ENCODE measurements at places on chromosomes 3 and 15.

GRCh38 chr3:95923496-95924210, 890.7 kb upstream of the EPHA6 start:
- no peak for DNase-seq

- DNase-seq, result no peak
These were observed 29.3 kb downstream of the MAP2K5 start for GRCh38 chr15:67571648-67572415.

DNA sequence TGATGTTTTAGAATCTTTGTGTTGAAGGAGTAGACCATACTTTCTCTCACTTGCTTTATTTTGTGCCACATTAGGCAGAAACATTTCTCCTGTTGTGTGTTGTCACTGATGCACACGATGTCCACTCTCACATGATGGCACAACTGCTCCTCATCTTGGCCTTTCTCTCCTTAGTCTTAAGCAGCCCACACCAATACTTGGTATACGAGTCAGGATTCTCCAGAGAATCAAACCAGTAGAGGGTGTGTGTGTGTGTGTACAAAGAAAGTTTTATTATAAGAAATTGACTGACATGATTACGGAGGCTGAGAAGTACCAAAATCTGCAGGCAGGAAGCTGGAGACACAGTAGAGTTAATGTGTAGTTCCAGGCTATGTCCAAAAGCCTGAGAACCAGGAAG, 187.1 kb downstream of the ALCAM start:
- no peak for DNase-seq

DNA sequence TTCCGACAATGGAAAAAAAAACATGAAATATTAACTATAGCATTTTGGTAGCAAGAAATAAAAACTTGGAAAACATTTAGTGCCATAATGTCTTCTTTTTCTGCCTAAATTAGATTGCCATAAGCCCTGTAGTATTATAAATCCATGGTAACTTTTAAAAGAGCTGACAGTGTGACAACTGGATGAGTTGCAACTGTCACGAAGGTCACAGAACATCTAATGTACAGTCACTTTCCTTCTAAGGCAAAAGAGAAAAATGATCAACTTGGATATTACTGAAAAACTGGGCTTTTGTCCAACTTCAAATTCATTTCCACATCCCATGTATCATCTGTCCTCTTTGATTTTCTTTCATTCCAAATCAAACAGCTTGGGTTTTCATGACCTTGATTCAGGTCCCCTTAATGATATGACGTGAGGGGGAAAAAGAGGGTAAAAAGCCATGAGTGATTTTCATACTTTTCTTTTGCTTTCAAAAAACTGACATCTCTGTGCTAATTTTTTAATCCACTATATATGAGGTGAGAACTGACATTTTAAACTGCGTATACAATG, 602 bp downstream of the CPB1 start:
- DNase-seq, result no peak

- no peak for DNase-seq
These were observed 119.9 kb downstream of the KLF13 start for GRCh38 chr15:31446546-31446945.

GRCh38 chr15:35491999-35492398, 54.0 kb downstream of the DPH6 start:
- no peak for DNase-seq

DNA sequence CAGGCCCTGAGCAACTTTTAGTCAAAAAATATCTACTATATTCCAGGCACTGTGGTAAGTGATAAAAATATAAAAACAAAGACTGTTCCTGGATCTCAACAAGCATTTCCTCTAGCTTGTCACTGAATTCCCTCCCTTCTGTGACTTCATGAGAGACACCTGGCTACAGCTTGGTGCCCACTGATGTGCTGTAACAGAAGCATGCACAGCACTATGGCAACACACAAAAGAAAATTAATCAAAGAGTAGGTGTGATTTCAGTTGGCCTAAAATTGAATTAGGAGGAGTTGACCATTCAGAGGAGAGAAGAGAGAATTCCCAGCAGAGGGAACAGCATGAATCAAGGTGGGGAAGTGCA, 158.9 kb upstream of the LPP start:
- DNase-seq, result no peak

- no peak for DNase-seq
These were observed 512.1 kb downstream of the SHQ1 start for GRCh38 chr3:72336114-72336651.

- no peak for DNase-seq
These were observed 41.8 kb downstream of the ITGB5 start for GRCh38 chr3:124845406-124845805.

DNA sequence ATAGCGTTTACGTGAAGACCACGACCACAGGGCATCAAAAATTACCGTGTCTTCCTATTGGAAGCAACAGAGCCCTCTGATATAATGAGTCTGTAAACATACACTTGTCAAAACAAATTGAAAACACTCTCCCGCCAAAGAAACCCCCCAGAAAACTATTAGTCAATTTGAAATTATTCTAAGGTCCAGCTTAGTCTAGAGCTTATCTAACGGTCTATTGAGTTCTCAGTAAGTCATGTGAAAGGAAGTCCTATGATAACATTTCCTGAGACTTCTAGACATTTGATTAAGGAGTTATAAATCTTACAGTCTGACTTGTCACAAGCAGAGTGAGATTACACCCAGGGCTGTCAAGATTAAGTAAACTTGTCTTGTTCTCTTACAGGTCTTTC, 356.3 kb downstream of the FOXP1 start:
- no peak for DNase-seq

GRCh38 chr15:25718597-25718996, 144.5 kb downstream of the ATP10A start:
- DNase-seq, result no peak

- DNase-seq, result no peak
These were observed 91.9 kb downstream of the SENP2 start for GRCh38 chr3:185678027-185678426.

DNA sequence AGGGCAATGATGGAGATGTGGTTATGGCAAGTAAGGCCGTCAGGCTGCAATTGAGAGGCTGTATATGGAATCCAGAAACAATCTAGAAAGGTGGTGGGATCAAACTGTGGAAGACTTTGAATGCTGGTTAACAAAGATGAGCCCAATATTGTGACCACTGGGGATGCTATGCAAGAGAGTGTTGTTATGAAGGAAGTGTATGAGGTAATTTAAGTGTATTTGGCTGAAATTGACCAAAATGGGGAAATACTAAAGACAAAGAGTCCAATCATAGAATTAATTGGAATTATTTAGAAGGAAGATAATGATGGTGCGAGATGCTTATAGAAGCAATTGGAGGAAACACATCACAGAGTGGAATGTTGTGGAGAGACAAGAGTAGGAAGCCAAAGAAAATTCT, 24.5 kb downstream of the BTLA start:
- DNase-seq, result no peak

GRCh38 chr15:80162059-80162554, 9.3 kb downstream of the FAH start:
- no peak for DNase-seq
